ENCODE measurements at places on chromosomes 7 and 10.
A peak's percentile ranks its signal among the peaks of the same experiment; 100 is the strongest.

- no peak for DNase-seq
Observed at GRCh38 chr7:57867884-57868701, 418.1 kb downstream of the ZNF716 start.

GRCh38 chr7:129530795-129531391, 28.6 kb downstream of the SMKR1 start:
- DNase-seq: no peak

DNA sequence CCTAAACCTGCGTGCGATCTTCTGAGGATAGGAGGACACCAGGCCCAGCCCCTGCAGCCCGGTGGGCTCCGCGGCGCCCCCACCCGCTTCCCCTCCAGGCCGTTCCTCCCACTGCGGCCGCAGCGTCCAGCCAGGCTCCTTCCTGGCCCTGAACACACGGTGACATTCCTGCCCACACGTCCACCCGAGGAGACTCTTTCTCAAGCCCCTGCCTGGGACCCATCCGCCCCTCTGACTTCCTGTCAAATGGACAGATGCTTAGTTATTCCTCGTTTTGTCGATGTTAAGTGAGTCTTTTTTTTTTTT, 32.4 kb upstream of the RNF32 start:
- DNase-seq: no peak

DNA sequence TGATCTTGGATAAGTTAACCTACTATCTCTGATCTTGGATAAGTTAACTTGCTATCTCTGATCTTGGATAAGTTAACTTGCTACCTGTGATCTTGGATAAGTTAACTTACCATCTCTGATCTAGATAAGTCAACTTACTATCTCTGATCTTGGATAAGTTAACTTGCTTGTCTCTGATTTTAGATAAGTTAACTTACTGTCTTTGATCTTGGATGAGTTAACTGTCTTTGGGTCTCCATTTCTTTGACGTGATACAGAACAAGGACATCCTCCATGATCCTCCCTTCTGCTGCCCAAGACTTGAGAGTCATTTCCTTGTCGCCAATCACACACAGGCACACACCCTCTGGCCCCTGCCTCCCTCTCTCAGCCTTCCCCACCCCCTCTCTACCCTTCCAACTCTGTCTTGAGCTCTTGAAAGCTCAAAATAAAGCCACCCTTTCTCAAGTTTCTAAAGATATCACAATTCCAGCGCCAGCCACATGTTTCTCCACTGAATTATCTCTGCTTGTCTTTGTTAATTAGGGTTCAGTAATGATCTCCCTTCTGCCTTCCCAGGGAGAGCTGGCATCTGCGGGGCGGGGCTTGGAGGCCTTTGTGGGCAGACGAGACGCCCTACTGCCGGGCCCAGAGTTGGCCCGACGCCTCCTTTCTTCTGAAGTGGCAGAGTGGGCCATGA, 85.1 kb upstream of the GTF2I start:
- no peak for DNase-seq

GRCh38 chr7:42743077-42743858, 168.6 kb downstream of the C7orf25 start:
- DNase-seq: no peak

DNA sequence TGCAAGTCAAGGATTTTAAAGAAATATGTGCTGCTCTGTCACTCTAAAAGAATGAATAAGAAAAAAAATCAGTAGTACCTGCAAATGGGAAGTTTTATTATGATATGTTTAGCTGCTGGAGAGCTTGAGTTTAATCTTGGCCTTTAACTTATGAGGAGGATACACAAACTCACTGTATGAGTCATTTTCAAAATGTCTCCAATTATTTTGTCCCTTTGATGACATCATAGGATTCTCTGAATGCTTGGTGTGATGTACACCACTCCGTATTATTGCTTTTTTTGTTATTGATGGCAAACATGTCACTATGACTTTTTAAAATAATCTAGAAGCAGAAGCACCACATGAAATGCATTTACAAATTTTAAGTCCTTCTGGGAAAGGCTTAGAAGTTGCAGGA, 125.8 kb downstream of the RALA start:
- DNase-seq: no peak

DNA sequence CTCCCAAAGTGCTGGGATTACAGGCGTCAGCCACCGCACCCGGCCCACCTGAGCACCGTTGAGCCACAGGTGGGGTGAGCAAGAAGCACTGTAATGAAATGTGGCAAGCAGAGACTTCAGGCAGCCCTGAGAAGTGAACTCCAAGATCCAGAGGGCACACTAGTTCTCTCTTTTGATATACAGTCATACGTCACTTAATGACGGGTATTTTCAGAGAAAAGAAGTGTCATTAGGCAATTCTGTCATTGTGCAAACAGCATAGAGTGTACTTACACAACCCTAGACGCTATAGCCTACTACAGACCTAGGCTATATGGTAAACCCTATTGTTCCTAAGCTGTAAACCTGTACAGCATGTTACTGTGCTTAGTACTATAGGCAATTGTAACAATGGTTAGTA, 7.9 kb downstream of the PANK1 start:
- DNase-seq: no peak

DNA sequence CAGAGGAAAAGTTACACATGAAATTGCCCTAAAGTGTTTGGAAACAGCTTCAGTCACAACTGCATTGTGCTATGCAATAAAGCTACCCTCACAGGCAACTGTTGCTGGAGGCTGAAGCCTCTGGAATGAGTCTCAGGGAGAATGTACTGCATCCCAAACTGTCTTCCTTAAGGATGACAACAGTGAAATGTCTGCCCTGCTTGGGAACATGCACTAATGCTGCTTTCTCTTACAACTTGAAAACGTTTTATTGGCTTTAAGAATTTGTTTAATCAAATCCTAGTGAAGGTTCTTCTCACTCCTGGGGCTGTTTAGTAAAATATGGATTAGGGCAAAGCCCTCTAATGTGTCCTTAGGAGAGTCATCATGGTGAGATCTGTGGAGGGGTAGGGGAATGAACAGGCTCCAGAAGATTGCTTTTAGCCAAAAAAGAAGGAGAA, 215.4 kb downstream of the TWIST1 start:
- DNase-seq: no peak

DNA sequence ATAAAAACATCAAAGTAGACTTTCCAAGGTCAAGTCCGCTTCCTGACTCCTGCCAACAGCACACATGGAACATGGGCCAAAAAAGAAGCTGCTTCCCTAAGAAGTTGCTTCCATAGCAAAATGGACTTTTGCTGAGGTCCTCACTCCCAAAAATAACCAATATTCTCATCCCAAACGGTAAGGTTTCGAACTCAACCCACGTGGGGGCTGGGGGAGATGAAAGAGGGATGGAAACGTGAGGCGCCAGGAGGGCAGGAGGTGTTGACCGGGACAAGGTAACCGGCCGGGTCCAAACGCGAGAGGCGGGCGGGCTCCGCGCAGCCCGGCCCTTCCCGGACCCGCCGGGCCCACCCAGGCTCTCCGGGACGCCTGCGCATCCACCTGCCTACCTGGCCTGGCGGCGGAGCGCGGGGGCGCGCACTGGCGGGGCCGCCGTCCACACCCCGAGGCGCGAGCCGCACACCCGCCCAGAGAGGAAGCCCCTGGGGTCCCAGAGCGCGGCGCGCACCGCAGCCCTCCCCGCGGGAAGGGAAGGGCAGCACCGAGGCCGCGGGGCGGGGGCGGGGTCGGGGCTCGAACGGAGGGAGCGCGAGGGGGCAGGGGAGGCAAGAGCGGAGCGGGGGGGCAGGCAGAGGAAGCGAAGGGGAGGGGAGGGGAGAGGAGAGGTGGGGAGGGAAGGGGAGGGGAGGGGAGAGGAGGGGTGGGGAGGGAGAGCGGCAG, 742 bp downstream of the LMBR1 start:
- peak; percentile 22 for DNase-seq

GRCh38 chr10:130914367-130914766, 397.2 kb downstream of the TCERG1L start:
- no peak for DNase-seq

- DNase-seq: no peak
Observed at GRCh38 chr7:128694738-128695137, 22.6 kb downstream of the GARIN1A start.

GRCh38 chr10:32256613-32257437, 90.1 kb downstream of the EPC1 start:
- DNase-seq: peak; percentile 41

GRCh38 chr7:33671531-33672262, 233.6 kb upstream of the BMPER start:
- no peak for DNase-seq

GRCh38 chr10:50224330-50224952, 26.9 kb downstream of the ASAH2 start:
- peak; percentile 17 for DNase-seq

DNA sequence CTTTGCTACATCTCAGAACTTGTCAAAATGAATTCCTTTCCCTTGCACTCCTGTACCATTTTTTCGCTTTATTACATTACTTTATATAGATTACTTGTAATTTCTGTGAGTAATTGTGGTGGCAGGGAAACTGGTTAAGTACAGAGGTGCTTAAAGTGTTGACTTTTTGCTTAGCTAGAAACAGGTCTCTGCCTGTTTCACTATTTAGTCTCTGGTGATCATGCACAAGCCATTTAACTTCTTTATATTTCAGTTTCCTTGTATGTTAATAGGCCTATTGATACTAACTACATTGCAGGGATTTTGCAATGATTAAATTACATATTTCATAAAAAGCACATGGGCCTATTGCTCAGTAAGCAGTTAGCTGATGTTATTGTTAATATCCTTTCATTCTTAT, 233.8 kb downstream of the PRKG1 start:
- DNase-seq: no peak

- no peak for DNase-seq
Observed at GRCh38 chr7:538764-539685, 19.4 kb upstream of the PDGFA start.

DNA sequence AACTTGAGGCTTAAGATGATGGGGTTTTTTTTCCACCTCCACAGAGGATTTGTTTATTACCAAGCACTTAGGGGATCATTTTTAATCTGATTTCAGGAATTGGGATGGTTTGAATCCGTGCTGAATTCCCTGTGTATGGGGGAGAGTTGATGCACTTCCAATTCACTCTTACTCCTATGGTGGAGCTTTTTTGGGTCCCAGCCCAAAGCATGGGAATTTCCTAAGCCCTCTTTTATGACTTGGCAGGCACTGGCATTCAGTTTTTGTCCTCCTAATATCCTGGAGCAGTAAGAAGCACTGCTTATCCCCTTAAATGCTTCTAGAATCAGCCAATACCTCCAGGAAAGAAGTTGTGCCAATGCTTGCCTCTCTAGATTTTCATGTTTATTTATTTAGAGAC, 78.7 kb downstream of the HYCC1 start:
- no peak for DNase-seq

DNA sequence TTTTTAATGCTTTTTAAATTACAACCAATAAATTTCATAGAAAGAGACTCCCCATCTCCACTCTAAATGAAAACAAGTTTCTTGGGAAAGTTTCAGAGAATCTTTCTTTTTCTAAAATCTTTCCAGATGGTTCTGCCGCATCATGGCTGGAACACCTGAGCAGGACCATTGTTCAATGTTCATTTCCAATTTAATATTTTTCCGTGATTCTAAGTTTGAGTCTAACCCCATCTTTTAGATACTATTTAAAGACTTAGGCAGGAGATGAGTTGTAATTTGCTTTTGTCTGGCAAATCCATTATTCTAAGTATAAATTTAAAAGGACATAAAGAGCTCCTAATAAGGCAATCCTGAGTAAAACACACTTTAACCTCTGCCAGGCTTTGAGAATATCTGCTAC, 325.2 kb downstream of the BICC1 start:
- DNase-seq: no peak

DNA sequence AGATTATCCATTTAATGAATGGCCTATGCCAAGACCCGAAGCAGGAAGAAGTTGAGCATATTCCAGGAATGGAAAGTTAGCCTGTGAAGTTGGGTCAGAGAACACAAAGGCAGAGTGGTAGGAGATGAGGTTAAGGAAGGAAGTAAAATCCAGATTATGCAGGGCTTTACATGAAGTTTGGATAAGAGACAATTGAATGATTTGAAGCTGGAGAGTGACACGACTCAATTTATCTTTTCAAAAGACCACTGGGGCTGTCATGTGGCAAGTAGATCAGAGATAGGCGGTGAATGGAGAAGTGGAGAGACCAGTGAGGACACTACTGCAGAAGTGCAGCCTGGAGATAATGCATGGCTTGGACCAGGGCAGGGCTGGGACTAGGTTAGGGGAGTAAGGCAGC, 7.2 kb upstream of the CNOT4 start:
- no peak for DNase-seq

DNA sequence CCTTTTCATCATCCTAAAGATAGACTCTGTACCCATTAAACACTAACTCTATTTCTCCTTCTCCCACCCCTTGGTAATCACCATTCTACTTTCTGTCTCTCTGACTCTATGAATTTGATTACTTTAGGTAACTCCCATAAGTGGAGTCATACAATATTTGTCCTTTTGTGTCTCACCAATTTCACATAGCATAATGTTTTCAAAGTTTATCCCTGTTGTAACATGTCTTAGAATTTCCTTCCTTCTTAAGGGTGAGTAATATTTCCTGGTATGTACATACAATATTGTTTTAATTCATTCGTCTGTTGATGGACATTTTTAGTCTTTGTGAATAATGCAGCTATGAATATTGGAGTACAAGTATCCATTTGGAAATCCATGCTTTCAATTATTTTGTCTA, 50.9 kb upstream of the CDCA7L start:
- no peak for DNase-seq

DNA sequence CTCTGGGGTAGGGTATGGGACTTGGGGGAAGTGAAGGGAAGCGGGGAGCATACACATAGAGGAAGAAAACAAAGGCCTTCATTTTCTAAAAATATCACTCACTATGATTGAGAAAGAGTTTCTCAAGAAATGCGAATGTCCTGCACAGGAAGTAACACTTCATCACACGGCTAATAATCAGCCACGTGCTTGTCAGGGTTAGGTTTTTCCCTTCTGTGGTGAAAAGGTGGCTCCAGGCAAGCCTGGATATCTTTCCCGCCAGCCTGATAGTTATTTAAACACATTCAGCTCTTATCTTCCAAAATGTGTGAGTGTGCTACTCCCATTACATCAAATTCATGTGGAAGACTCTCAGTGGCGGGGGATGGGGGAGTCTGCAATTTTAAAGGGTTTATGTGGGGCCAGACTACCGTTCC, 166.4 kb upstream of the ADO start:
- DNase-seq: no peak

DNA sequence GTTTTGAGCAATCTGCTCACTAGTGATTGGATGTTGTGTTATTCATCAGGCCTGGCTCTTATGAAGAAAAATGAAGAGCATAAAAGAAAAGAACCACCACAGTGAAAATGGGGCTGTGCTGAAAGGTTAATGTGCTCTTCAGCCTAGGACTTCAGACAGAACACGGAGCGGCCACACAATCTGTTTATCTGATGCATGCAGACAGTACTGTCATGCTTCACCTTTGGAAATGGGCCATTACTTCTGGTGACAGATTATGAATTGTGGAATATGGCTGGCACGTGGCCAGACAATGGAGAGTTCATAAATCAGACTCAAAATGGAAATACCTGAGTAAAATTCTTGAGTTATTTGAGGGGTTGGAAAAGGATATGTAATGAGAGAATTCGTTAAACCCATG, 86.0 kb upstream of the NOBOX start:
- no peak for DNase-seq

- no peak for DNase-seq
Observed at GRCh38 chr10:104777086-104777799, 136.2 kb downstream of the SORCS3 start.

- no peak for DNase-seq
Observed at GRCh38 chr7:135664046-135664589, 1.8 kb downstream of the STMP1 start.

Data from GM19239 (cell line).